Ovary (tissue), 10 donors: ENCODE measurements at places on chromosomes 12 and 14.

GRCh38 chr12:12338527-12339168, 11.4 kb downstream of the MANSC1 start:
- DNase-seq: no peak

DNA sequence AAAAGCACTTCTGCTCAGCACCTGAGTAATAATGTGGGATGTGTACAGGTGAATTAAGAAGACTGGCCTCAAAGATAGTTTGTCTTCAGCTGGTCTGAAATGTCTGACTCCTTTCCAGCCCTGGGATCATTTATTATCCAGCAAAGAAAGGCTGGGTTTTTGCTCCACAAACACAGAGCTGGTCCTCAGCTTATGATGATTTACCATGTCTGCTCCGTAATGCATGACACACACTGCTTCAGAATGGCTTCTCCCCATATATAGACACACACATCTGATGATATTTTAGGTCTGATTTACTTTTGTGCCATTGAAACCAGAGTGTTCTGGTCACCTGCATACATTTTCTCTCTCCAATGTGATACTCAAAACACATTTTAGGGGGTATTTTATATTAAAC, 225.0 kb downstream of the SLC25A21 start:
- DNase-seq: no peak

- no peak for DNase-seq
Observed at GRCh38 chr12:125081427-125081826, 16.2 kb downstream of the AACS start.

DNA sequence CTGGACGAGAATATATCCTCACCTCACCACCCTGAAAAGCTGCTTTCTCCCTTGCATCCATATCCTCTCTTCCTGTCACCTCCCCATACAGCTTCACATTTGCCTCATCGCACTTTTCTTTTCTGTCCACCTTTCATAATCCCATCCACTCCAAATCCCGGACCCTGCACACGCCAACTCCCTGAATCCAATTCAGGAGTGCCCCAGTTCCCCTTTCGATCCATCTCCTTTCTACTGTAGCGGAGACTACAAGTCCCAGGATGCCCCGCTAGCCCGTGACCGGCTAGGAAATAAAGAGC, 2.5 kb downstream of the TMEM253 start:
- no peak for DNase-seq

- DNase-seq: no peak
Observed at GRCh38 chr12:30719060-30719459, 23.4 kb upstream of the IPO8 start.

- no peak for DNase-seq
Observed at GRCh38 chr12:5076761-5077160, 33.1 kb downstream of the KCNA5 start.

DNA sequence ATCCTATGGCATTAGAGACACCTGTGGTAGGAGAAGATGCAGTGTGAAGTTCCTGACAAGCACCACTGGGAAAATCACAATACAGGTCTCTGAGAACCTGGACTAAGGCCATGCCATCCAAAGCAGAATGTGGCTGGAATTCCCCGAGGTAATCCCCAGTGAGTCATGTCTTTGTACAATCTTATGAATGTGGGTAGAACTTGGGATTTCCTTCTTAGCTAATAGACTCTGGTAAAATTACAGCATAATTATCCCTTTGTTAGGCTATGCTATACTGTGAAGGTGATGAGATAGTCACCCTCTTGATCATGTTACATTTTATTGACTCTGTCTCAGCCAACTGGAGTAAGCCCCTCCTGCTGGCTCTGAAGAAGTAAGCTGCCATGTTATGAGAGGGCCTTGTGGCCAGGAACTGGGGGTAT, 224.3 kb upstream of the DCN start:
- no peak for DNase-seq

GRCh38 chr12:120234643-120235368, 30.7 kb downstream of the PXN start:
- DNase-seq: no peak

DNA sequence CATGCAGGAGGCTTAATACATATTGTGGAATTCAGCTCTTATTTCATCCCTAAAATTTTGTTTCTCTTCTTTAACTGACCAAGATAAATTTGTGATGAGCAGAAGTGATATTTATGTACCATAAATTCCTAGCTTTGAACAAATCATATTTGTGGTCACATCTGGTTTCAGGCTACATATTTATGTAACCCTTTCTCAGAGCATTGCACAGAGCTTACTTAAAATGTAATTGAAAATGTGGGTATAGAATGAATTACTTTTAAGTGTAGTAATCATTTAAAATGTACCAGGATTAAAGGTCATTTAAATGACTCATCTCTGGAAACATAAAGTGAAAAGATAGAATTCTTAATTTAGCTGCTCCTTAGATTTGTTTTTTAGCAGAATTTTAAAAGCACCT, 129.9 kb upstream of the FRMD6 start:
- DNase-seq: no peak

GRCh38 chr14:63045612-63046320, 508 bp upstream of the KCNH5 start:
- DNase-seq: no peak

DNA sequence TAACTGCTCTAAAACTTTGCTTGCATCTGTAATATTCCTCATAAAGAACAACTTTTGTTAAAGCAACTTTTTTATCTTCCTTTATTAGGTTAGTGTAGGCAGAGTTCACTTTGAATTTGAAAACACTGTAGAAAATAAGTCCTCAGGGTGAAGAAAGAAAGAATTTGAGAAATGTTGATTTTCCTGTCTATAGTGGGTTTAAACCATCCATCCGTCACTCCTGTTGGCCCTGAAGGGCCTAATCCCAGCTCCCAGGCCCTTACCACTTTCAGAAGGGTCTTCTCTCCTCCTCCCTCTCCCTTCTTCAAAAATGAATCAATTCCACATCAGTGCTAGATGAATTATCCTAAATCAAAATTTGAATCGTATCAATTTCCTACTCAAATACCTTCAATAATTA, 4.9 kb upstream of the SLC2A3 start:
- DNase-seq: no peak

- no peak for DNase-seq
Observed at GRCh38 chr12:76569685-76570604, 10.4 kb upstream of the OSBPL8 start.

GRCh38 chr14:103230658-103231334, 103.2 kb upstream of the EIF5 start:
- DNase-seq: no peak

DNA sequence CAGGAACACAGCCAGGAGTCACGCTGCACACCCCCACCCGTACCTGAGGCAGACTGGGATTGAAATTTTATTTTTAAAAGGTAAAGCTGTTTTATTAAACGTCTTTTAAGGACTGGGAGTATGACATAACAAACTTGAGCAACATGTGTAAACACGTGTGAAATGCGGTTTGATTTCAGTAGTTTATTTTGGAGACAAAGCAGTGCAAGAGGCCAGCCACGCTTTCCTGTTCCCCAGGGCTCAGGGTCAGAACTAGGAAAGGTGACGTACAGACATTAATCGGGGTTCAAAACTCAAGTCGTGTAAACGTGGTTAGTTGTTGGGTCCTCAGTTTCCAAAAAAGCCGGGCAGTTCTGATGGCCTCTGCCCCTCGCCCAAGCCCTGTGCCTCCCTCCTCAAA, 16.7 kb downstream of the CHGA start:
- DNase-seq: no peak

GRCh38 chr12:90360300-90360699, 594.7 kb downstream of the CCER1 start:
- no peak for DNase-seq

DNA sequence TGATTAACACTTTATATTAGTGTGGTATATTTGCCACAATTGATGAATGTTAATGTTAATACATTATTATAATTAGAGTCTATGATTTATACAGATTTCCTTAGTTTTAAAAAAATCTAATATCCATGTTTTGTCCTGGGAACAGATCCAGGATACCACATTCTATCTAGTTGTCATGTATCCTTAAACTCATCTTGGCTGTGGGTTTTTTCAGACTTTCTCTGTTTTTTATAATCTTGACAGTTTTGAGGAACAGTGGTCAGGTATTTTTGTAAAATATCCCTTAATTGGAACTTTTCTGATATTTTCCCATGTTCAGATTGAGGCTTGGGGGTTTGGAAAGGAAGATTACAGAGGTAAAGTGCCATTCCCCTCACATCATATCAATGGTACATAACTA, 104.1 kb downstream of the LMNTD1 start:
- DNase-seq: no peak

GRCh38 chr12:54423816-54424150, 4.7 kb upstream of the ITGA5 start:
- no peak for DNase-seq

GRCh38 chr14:42556551-42556950, 949.9 kb downstream of the LRFN5 start:
- no peak for DNase-seq

GRCh38 chr14:101496776-101497683, 64.3 kb upstream of the DIO3 start:
- DNase-seq: peak; percentile 37

DNA sequence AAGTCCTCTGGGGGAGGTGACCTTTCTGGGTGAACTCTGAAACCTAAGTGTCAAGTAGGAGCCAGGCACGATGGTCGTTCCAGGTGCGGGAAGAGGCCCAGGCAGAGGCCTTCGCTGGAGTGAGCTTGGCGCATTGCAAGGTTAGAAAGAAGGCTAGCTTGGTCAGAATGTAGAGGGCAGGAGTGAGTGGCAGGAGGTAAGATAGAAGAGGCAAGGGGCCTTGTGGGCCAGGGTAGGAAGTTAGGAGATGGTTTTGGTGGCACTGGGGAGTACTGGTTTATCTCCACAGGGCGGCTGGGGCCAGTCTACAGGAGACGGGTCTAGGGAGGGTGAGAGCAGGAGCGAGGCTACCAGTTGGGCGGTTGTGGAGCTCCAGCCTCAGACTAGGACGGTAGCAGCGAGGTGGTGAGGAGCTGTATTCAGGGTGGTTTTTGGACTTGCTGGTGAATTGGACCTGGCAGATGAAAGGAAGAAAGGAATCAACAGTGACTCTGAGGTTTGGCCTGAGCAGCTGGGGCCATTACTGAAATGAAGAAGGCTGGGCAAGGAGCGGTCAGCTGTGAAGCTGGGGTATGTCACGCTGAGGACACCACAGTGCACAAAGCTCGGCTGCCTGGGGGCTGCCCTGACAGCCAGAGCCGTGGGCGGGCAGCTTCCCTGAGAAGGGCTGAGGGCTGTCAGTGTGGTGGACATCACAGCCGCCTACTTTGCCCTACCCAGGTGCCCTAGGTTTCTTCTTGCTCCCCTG, 9.0 kb downstream of the MLXIP start:
- no peak for DNase-seq

DNA sequence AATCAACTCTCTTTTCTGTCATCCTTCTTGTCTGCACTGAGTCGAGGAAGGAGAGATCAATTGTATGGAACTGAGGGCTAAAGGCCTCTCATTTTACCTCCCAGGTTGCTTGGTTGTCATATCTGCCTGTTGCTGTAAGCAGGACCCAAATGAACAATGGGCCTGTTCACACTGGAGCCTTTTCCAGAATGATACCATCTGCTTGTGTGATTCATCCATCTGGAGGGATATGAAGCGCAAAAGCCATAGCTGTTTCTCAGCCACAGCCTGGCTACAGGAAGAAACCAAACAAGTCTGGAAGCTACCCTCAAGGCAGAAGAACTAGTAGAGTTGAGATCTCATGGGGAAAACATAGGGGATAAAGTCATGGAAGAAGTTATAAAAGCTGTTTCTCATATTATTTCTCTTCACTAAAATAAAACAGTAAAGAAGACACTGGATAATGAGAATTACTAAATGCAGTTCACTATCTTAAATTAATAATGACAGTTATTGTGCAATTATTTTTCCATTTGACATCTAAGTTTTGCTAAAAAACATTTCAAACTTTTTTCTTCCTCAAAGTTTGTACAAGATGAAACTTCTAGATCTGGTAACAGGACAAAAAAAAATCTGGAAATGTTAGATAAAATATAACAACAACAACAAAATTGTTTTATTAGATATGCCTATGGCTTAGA, 106.3 kb downstream of the SPTSSA start:
- no peak for DNase-seq

GRCh38 chr12:125269276-125269675, 204.0 kb downstream of the AACS start:
- no peak for DNase-seq

DNA sequence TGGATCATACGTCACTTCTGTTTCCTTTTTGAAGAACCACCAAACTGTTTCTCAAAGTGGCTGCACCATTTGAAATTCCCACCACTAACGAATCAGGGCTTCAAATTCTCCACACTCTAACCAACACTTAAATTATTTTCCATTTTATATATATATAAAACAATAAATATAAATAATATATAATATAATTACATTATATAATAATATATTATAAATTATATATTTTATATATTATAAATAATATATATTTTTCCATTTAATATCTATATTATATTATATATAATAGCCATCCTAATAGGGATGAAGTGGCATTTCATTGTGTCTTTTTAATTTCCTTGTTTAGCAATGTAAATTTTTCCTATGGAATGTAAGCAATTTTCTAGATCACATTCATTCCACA, 24.6 kb upstream of the CIT start:
- DNase-seq: no peak

DNA sequence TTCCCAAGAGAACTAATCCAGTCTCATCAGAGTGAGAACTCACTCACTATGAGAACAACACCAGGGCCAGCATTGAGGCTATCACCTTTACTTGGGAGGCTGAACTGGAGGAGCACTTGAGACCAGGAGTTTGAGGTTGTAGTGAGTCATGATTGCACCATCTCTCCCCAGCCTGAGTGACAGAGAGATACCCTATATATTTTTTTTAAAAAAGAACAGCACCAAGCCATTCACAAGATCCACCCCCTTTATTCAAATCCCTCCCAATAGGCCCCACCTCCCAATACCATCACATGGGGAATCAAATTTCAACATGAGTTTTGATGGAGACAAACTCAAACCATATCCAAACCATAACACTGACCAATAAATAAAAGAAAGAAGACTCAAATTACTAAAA, 3.7 kb upstream of the TMX1 start:
- DNase-seq: no peak

- peak; percentile 84 for DNase-seq
Observed at GRCh38 chr14:99628887-99629618, 15.9 kb upstream of the HHIPL1 start.

DNA sequence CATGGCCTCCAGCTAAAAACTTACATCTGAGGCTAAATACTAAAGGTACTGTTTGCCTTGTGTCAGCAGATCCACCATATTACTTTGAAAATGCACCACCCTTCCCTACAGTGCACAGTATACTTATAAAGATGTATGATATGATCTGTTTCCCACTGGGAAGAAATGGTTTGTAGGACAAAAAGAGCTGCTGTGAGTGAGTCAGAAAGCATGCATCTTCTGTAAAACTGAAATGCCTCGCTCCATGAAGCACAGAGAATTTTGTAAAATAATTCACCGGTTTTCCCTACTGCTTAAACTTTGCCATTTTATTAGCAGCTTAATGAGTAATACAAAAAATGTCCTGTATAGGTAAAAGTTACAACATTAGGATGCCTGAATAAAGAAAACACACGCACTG, 68.8 kb downstream of the MDGA2 start:
- no peak for DNase-seq
